ENCODE measurements at places on chromosomes 12 and 14.

- no peak for DNase-seq
These were observed 82.9 kb downstream of the MAP1LC3B2 start for GRCh38 chr12:116642106-116642505.

DNA sequence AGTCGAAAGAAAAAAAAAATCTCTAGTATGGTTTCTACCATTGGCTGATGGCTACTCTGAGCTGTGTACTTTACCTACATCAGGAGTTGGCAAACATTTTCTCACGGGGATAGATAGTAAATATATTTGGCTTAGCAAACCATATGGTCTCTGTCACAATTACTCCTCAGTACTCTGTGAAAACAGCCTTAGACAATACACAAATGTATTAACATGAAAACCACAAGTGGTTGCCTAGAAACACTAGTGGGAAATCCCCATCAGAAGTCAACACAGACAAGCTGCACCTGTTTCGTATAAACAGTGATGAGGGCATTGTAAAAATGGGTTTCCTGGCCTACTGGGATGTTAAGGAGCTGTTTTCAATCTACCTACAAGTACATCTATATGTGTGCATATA, 84.6 kb upstream of the NAV3 start:
- peak; percentile 48 for DNase-seq

DNA sequence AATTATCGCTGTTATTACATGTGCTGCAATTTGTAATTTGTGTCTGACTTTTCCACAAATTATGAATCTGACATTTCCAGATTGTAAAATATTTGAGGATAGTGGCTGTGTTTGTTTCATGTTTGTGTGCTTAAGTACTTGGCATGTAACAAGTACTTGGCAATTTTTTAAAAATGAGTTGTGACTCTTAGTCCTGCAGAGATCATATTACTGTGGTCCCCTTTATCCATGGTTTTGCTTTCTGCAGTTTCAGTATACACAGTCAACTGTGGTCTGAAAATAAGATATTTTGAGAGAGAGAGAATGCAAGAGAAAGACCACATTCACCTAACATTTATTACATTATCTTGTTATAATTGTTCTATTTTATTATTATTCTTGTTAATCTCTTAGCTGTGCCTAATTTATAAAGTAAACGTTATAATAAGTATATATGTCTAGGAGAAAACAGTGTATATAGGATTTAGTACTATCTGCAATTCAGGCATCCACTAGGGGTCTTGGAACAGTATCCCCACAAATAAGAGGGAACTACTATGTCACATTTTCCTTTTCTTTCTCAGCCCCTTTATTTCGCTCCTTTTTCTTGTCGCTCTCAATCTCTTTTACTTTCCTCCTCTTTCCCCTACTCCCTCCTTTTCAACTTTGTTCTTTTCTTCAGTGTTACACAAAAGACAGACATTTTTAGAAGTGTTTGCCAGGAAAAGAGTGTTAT, 176.1 kb downstream of the FUT8 start:
- no peak for DNase-seq

- no peak for DNase-seq
These were observed 38.6 kb upstream of the GNG2 start for GRCh38 chr14:51821822-51822221.

- DNase-seq = no peak
These were observed 86.7 kb downstream of the CHGA start for GRCh38 chr14:93009471-93010129.
